ENCODE measurements at places on chromosomes 5 and 9.

- DNase-seq: no peak
Observed at GRCh38 chr5:127643607-127644006, 5.3 kb upstream of the CTXN3 start.

DNA sequence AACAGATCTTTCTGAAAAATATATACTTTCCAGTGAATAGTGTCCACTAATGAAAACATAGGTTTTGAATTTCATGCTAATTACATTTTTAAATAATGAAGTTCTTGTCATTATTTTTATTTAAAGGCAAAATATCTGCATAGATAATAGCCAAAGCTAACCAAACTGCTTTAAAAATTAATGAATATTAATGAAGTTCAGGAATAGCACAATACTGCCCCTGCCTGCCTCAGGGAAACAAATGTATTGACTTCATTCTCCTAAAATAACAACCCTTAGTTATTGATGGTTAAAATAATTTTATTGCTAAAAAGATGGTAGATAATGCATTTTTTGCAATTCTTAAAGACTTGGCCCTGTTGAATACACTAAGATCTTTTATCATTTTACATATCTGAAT lies 103.6 kb upstream of the SSBP2 start:
- no peak for DNase-seq

GRCh38 chr5:115487168-115487567 lies 57.4 kb downstream of the FEM1C start:
- DNase-seq: no peak

- DNase-seq: no peak
Observed at GRCh38 chr5:82335806-82336205, 57.7 kb upstream of the RPS23 start.

- no peak for DNase-seq
Observed at GRCh38 chr5:5467737-5468136, 45.3 kb downstream of the ICE1 start.

GRCh38 chr9:137145731-137146526 lies 7.0 kb downstream of the GRIN1 start:
- DNase-seq: no peak

DNA sequence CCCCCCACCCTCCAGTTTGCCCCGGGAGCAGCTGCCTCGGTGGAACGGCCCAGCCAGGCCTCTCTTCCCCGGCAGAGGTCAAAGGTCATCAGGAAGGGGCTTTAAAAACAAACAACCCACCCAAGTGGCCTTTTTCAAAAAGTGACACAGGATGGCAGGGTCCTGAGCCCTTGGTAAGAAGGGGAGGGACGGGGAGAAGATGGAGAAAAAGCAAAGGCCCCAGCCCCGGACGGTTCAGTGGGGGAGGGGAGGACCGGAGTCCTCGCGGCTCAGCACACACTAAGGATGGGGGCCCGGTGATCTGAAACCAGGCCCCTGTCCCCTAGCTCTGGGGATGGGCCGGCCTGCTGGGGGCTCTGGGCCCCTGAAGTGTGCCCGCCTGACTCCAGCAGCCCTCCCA lies 1.1 kb downstream of the PRRX2 start:
- no peak for DNase-seq

GRCh38 chr9:69180670-69181069 lies 6.6 kb downstream of the TJP2 start:
- DNase-seq: no peak

- DNase-seq: no peak
Observed at GRCh38 chr5:176736931-176737745, 73.2 kb upstream of the UNC5A start.

DNA sequence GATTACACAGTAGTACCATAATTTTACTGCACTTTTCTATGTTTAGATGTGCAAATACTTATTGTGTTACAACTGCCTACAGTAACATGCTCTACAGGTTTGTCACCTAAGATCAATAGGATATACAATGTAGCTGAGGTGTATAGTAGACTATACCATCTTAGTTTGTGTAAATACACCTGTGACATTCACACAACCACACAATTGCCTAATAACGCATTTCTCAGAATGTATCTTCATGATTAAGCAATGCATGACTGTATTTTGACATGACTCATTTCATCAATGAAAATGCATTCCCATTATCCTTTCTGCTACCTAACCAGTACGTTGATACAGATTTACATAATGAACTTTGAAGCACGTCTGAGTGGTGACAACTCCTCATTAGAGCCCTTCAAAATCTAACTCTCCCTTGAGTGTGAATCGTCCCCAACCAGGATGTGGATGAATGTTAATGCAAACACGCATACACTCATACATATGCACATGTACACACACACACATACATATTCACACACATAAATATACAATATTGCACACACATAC lies 28.4 kb downstream of the GZMK start:
- DNase-seq: no peak

- DNase-seq: no peak
Observed at GRCh38 chr5:160237571-160238093, 8.3 kb downstream of the FABP6 start.

- no peak for DNase-seq
Observed at GRCh38 chr9:32172256-32172655, 212.2 kb upstream of the ACO1 start.

- no peak for DNase-seq
Observed at GRCh38 chr9:16258708-16259107, 611.8 kb downstream of the BNC2 start.

GRCh38 chr5:50967563-50968355 lies 301.3 kb downstream of the PARP8 start:
- no peak for DNase-seq

Data from stimulated activated CD8-positive, alpha-beta memory T cell treated with anti-CD3 and anti-CD28 coated beads, Interleukin-4, amount 100 ng/mL, for 1 hour (primary cell).